ENCODE measurements at places on chromosomes 5 and 9.

GRCh38 chr9:618478-618877 is 223.0 kb upstream of the DMRT1 start:
- no peak for DNase-seq

GRCh38 chr5:87752362-87752761 is 339.6 kb upstream of the CCNH start:
- no peak for DNase-seq

GRCh38 chr5:128052780-128053179 is 30.8 kb upstream of the SLC12A2 start:
- DNase-seq: no peak

DNA sequence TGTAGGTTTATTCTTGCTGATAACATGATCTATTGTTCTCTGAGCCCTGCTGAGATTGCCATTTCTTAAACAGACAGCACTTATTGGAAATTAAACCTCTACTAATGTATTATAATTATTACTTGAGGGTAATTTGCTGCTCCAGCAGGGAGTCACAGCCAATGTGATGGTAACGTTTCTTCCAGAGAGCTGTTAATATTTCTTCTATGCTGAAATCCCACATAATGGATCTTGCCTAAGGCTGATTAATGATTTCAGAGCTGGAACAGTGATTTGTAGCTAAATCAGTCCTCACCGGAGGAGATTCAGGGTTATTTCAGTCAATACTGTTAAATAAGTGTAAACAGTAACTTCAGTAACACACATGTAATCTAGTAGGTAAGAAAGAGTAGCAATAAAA is 170.1 kb downstream of the CDH12 start:
- no peak for DNase-seq

GRCh38 chr9:124778575-124779367 is 1.8 kb downstream of the OLFML2A start:
- no peak for DNase-seq

DNA sequence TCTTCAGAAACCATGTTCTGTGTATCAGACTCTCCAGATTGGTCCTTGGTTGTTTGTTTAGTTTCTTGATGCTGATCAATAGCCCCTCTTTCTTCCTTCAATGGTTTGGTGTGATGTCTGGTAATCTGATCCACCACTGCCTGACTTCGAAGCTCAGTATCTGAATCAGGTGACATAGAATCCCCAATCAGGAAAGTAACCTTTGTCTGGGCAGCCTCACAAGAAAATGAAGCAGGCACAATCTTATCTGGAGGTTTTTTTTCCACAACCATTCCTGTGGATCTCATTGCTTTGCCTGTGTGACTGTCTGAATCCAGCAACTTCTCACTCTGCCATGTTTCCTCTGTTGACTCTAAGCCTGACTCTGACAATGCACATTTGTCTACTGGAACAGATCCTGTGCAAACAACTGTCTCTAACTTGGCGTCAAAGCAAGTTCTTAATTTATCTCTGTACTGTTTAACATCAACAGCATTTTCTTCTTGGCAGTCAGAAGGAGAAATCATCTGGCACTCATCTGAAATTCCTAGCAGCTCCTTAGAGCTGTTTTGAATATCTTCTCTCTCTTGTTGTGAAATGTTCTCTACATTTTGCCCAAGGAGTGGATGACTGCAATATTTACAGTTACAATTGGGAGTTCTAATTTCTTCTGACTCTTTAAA is 37.1 kb upstream of the RAPGEF6 start:
- DNase-seq: no peak

DNA sequence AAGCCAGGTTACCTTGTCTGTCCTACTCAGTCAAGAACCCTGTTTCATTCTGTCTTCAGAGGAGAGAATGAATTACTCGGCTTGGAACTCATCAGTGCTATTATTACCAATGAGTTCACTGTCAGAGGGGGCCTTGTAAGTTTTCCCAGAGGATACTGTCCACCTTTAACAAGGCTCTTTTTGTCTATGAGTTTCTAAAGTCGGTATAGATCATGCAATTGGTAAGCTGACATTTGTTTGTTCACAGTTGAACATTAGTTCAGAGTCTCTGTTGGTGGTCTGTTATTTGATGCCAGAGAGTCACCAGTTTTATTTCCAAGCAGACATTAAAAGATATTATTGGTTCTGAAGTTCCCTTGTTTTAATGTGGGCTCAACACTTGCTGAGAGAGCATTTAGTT is 58.1 kb upstream of the DHFR start:
- no peak for DNase-seq

GRCh38 chr5:24750355-24750754 is 105.6 kb upstream of the CDH10 start:
- no peak for DNase-seq

DNA sequence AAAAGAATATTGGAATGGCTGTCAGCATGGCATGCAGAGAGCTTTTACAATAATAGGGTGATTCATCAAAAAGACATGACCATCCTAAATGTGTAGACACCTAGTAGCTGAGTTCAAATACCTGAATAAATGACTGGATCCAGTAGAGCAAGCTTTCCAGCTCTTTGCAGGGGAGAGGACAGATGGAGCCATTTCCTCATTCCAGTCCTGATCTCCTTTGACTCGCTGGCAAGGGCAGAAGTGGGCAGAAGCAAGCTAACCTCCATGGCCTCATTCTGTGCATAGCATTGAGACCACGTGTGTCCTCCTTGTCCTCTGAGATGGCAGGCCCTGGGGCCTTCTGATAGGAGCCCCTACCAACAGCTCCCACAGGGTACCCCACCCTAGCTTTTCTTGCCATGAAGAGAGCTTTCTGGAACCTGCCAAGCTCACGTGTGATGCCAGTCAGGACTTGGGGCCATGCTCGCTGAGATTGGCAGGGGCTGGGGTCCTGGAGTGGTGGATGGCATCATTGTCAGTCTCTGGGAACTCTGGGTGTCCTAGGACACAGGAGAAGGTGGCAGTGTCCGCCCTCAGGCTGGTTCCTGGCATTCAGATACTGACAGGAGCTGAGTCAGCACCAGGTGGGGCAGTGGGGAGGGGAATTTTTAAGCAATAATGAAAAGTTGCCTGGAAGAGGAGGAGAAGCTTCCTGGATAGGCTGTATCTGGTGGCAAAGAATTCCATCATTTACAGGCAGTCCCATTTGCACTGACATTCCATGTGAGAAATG is 33.6 kb downstream of the WWC1 start:
- no peak for DNase-seq

GRCh38 chr9:95336281-95336680 is 18.8 kb upstream of the FANCC start:
- DNase-seq: no peak

DNA sequence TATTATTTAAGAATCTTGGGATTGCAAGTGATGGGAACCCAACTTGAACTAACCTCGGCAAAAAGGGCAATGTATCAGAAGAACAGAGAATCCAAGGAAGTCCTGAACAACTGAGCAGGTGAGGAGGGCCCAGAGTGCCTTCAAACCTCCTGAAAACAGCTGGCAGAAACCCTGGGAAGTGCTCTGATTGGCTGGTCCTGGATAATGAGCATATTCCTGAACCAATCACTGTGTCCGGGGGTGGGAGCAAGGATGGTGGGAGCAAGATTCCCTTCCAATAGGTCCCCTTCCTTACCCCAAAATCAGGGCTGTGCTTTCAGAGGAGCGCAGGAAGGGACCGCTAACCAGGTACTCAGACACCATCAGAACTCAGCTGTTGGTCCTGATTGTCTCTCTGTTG is 31.9 kb upstream of the TBC1D2 start:
- DNase-seq: no peak

DNA sequence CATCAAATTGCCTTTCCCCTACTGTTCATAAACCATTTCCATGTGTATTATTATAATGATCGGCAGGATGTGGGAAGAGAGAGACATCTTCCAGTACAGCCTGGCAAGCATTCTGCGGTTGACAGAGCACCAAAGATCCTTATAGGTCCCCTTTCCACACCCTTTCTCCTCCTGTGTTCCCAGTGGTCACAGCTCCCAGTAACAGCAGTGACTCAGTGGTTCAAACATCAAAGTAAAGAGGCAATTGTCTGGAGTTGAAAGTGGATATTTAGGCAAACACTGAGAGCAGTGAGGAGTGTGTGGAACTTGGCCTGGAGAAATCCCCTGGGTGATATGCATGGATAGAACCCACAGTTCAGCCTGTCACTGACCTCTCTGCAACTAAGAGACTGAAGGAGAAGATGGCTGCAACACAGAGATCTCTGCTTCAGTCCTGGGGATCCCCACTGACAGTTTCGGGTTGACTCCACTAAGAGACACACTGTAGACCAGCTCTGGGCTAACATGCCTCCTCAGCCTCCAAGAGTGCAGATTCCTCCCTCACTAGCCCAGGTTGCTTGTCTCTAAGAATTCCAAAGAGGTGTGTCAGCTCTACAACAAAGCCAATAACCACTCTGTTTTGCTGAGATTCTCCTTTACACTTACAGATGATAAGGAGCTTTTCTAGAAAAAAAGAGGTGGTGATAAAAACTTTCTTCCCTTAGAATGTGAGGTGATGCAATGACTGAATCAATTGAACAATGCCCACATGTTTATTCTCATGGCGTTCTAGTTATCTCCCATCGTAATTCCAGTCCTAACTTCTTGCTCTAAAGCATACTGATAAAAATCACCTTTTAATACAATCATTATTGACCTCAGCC is 94.4 kb upstream of the IL6ST start:
- DNase-seq: no peak

GRCh38 chr9:34426347-34427074 is 31.9 kb downstream of the FAM219A start:
- DNase-seq: no peak

DNA sequence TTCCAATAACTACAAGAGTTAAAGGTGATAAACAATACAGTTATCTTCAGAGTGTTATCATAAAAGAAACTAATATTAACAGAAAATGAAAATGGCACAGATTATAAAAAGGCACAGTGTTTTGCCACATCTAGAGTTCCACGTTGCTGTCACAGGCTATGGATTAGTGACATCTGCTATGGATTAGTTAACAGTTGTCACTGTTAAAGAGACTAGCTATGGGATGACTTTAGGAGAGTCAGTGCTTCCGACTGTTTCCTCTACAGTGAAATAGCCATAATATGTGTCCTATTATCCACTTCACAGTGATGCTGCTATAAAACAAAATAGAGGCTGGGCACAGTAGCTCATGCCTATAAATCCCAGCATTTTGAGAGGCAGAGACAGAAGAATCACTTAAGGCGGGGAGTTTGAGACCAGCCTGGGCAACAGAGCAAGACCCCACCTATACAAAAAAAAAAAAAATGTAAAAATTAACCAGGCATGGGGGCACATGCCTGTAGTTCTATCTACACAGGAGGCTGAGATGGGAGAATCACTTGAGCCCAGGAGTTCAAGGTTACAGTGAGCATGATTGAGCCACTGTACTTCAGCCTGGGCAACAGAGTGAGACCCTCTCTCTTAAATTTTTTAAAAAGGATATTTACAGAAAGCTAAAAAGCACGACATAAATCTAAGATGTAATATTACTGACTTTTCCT is 19.7 kb downstream of the MAPKAP1 start:
- no peak for DNase-seq

- no peak for DNase-seq
These were observed 35.5 kb downstream of the PLGRKT start for GRCh38 chr9:5402217-5402616.

- DNase-seq: no peak
These were observed 15.0 kb downstream of the PSMB7 start for GRCh38 chr9:124399968-124400940.
